ENCODE measurements at places on chromosomes 7 and 10. TPM values are rescaled to one million over a fixed set of nuclear protein-coding genes. Genes with fewer than 3 reads are reported as not detected.
A peak's percentile ranks its signal among the peaks of the same experiment; 100 is the strongest.

DNA sequence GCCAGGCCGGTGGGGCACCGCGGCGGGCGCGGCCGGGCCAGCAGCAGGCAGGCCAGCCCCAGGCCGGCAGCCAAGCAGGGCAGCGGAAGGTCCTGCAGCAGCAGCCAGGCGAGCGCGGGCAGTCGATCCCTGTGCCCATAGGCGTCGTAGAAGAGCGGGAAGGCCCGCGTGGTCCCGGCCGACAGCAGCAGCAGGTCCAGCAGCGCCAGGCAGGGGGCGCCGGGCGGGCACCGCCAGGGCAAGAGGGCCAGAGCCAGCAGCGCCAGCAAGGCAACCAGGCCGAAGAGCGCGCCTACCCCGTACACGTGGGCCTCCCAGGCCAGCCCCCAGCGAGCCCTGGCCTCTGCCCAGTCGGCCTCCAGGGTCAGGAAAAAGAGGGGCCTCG lies 8.4 kb upstream of the RBM28 start:
- ATAC-seq = peak; percentile 82

Gene ZNF248
- total RNA-seq = 17.5 TPM

- ATAC-seq = peak; percentile 28
These were observed 21.7 kb upstream of the NOM1 start for GRCh38 chr7:156927571-156928405.

Gene NKX1-2
- total RNA-seq = not detected

DNA sequence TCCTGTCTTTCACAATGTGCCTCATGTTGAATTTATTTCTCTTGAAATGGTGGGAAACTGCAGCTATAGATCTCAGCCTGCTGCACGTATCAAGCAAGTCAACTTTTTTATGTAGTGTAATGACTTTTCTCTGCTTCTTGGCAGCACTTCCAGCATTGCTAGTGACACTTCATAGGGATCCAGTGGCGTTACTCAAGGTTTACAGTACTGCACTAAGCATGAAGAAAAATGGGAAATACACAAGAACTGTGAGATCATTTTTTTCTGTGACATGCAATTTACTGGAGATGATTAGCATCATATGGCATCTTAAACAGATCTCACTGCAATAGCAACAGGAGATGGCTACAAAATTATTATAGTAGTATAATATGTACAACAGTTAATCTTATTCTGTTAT lies 90.9 kb downstream of the POLR1F start:
- no peak for ATAC-seq

- ATAC-seq = no peak
These were observed 33.5 kb upstream of the PDZD8 start for GRCh38 chr10:117408436-117409384.

Gene PRKAG2
- total RNA-seq = 48.9 TPM

- no peak for ATAC-seq
These were observed 303.1 kb downstream of the ADARB2 start for GRCh38 chr10:1434202-1434601.

Gene GPNMB
- total RNA-seq = 66.5 TPM

Gene LRMDA
- 7.3 TPM for total RNA-seq

GRCh38 chr7:23712368-23713284 lies 2.6 kb downstream of the STK31 start:
- peak; percentile 39 for ATAC-seq

- ATAC-seq = no peak
These were observed 183.2 kb downstream of the ADK start for GRCh38 chr10:74334221-74334620.

- peak; percentile 48 for ATAC-seq
These were observed 21.3 kb downstream of the MKX start for GRCh38 chr10:27724287-27724686.

- ATAC-seq = no peak
These were observed 369.7 kb upstream of the AKR1E2 start for GRCh38 chr10:4456279-4456678.

- ATAC-seq = no peak
These were observed 76.1 kb upstream of the DUSP5 start for GRCh38 chr10:110421512-110422138.

GRCh38 chr7:1418505-1419309 lies 40.6 kb downstream of the MICALL2 start:
- no peak for ATAC-seq

Gene AKR1E2
- total RNA-seq = 19.3 TPM

Gene FAM131B
- 0.84 TPM for total RNA-seq

Gene FAM241B
- total RNA-seq = 7.9 TPM
